Aorta (tissue), 5 donors: ENCODE measurements at places on chromosomes 7 and 10.
A peak's percentile ranks its signal among the peaks of the same experiment; 100 is the strongest.

DNA sequence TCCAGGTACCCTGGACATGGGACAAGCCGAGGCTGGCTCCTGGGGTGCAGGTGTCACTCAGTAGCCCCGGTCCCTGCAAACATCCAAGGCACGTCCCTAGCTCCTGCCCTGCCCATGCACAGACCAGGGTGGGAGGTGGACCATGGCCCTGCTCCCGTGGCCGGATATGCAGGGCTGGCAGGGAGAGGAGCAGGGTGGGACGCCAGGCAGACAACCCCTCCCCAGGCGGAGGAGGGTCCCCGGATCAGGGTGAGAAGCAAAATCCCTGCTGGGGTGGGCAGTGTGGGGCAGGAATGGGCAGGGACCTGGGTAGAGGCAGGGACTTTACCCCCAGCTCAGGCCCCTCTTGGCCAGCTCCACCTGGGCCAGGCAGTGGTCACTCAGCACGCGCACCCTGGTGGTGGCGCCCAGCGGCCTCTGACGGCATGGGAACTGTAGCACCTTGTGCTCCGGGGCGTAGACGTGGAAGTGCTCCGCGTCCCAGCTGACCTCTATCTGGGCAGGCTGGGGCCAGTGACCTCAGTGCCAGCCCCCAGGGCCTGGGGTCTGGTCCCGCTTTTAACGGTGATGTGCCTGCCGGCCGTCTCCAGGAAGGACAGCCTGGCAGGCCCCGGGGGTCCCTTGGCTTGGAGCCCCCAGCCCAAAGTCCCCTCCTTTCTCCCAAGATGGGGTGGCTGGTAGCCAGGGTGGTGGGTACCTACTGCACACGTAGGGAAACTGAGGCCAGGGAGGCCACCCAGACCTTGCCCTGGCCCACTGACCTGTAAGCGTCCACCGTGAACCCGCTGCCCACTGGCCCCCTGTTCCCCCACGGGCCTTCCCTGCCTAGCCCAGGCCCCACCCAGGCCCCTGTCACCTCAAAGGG lies 1.2 kb downstream of the GRIFIN start:
- peak; percentile 74 for DNase-seq

- no peak for DNase-seq
Observed at GRCh38 chr10:57696641-57697040, 571.1 kb downstream of the IPMK start.

- no peak for DNase-seq
Observed at GRCh38 chr10:129385600-129385999, 81.4 kb upstream of the MGMT start.

DNA sequence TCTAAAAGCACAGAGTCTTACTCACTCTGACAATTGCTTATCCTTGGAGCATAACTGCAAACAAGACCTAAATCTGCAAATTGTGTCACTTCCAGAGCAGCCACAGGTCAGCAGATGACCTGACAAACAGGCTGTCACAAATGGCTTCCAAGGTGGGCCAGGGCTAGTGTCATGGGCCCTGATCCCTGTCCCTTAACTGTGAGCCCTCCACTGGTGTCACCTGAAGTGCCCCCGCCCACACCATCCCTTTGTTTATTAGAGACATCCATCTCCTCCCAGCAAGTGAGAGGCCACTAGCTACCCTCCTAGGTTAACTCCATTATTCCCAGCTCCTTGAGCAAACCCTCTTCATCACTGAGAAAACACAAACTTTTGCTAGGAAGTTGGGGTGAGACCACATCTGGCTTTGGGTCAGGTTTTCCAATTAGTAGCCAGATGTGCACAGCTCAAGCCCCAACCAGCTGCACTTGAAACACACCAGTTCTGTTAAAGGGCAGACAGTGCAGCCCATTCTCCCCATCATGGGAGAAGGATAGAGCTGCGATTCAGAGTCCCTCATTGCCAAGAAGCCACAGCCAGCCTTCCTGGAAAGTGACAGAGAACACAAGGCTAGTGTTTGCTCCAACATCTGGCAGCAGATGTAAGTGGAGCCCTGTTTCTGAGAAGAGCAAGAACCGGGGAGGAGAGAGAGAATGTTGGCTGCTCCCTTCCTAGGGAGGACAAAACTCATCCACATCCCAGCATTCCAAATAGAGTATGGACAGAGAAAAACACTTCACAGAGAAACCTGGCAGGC lies 75.7 kb upstream of the NANOS1 start:
- DNase-seq = no peak

- DNase-seq = no peak
Observed at GRCh38 chr7:44377681-44378421, 52.5 kb upstream of the CAMK2B start.

GRCh38 chr10:68047554-68048327 lies 27.3 kb downstream of the HERC4 start:
- no peak for DNase-seq

DNA sequence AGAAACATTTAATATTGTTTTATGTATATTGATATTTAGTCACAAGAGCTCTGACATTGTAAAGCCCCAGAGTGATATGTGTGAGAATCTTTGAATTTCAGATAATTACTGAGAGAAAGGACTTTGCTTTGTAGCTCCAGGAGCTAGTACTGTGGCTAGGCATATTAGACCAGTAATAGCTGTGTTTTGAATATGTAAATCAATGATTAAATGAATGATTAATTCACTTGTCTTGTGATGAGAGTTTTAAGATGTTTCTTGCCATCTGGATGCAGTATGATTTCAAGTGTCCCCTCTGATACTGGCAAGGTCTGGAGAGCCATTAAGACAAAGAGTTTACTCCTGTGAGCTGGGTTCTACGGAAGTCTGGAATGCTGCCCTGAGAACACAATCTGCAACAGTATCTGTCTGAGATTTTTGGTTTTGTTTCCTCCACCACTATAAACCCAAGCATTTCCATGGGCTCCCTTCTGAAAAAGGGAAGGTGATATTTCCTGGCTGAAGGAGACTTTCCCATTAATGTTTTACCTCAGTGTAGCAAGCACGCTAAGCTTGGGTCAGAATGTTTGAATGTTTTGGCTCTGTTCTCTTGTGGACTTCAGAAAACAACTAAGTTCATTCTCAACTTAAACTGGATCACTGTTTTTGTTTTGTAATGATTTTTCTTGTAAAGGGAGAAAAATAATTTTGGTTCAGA lies 61.3 kb upstream of the BICC1 start:
- no peak for DNase-seq

DNA sequence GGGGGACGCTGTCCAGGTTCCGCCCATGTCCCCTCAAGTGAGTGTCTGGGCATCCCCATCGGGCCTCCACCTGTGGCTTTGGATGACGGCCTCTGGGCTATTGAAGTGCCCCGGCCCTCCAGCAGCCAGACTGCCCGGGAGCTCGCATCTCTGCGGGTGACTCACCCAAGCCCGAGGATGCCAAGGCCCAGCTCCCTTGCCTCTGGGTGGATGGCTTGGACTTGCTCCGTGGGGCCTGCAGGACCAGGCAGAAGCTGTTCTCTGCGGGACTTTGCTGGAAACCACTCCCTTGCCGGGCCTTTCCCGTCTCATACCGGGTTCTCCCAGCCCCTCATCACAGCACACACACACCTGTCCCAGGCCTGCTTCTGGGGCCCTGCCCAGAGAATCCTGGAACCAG lies 22.4 kb downstream of the DPYSL4 start:
- DNase-seq = no peak

DNA sequence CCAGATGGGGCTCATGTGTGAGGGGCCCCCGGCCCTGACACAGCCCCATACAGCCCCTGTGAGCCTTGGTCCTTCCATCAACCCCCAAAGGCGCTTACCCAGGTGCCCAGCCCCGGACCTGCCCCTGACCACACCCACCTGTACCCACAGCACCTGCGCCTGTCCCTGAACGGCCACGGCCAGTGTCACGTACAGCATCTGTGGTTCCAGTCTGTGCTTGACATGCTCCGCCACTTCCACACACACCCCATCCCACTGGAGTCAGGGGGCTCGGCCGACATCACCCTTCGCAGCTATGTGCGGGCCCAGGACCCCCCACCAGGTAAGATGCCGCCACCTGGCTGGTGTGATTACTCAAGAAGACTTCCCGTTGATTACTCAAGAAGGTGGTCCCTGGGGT lies 33.5 kb downstream of the SH2B2 start:
- DNase-seq = peak; percentile 72

DNA sequence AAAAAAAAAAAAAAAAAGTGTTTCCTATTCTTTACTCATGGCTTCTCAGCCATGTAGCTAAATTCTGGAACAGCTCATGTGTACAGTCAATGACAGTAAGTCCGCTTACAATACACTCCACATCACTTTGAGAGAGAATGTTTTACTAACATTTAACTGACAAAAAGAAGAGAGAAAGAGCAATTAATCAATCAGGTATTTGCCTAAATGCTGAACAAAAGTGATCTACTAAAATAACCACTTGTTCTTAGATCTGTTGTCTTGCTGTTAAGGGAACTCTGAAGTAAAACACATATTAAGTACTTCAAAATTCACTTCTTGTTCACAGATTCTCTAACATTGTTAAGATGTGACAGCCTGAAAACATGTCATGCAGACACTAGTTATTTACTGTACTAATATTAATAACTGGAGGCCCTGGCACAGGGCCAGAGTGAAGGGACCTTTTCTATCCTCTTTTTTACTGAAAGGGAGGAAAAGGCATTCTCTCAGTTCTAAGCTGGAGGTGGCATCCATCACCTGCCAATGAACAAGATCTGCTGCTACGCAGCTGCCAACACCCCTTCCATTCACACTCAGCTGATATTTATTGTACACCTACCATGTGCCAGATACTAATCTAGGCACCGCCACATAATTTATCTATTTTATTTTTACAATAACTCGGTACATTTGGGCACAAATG lies 72.6 kb downstream of the AHR start:
- no peak for DNase-seq

DNA sequence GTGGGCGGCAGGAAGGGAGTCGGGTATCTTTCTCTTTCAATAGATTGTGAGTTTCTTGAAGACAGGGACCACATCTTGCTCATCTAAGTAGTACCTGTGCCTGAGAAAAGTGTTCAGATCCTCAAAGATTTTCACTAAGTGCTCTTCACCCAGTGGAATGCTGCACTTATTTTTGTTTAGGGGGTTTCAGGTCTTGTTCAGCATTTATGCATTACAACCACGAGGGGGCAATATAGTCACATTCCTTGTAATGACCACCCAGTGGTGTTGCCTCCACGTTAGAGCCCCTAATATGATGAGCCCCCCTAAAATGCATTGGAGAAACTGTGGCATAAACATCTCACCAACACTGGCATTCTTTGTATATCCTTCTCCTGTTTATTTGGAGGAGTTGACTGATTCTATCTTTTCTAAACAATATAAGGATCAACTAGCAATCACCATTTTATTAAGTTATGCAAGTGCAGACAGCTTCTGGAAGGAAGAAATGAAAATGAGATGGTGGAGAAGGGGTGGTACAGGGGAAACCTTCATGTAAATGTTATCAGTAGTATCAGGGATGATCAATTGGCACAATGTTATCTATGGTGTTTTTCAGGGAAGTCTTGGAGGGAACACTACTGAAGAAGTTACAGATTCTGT lies 3.1 kb upstream of the PAPSS2 start:
- no peak for DNase-seq

DNA sequence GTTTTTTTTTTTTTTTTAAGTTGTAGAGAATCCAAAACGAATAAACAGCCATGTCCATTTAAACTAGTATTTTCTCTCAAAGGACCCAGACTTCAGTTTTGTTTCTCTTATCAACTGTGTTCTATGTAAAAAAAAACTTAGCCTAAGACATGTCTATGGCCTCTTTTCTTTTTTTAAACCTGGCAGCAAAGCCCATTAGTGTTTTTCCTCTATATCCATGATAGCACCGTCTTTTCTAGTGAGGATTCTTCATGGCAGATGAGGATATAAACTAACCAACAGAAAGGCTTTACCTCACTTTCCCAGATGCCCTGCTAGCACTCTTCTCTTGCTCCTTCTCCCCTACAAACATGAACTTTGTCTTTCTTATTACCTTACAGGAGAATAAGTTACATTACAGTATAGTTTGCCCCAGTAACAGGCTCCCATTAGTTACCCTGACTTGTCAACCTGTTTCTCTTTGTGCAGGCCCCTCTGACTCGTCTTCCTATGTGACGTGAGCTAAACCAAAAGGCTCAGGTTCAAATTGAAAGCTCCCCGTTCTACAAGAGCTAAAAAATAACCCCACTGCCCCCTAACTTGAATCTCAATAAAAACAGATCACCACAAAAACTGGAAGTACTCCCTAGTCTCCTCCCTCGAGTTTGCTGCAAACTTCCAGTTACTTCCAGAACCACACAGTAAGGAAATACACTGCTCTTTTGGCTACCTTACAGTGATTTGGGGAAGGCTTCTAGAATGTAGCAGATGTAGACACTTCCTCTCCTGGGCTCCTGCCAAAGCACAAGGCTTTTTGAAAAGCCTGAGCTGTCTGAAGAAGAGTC lies 20.1 kb downstream of the P4HA1 start:
- peak; percentile 84 for DNase-seq

DNA sequence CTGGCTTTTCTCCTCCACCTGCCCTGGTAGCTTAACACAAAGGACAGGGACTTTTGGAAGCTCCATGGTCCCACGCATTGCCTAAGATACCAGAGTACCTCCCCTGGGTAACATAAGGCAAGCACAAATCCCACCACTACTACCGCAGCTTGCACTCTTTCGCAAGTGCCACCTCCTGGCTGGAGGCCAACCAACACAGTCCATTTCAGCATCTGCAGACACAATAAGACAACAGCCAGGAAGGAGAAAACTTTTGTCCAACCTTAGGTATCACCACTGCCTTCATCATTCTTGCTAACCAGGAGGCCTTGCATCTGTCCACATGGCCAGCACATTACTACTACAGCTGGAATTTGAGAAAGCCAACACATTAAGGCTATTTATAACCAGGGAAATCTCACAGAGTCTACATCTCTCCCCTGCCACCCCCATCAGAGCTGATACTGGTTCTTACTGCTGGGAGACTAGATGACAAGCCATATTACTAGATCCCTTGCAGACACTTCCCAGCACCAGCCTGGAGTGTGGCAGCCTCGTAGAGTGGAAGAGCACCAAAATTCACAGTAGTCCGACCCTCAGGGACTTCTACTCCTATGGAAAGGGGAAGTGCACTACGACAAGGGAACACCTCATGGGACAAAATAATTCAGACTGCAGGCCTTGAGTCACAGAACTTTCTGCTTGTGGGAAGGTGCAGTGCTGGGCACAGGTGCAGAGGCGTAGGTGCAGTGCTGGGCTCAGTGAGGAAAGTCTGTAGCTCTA lies 39.8 kb upstream of the CDK13 start:
- peak; percentile 53 for DNase-seq

- peak; percentile 26 for DNase-seq
Observed at GRCh38 chr10:43258562-43259212, 8.2 kb downstream of the RASGEF1A start.

GRCh38 chr10:48477141-48477540 lies 127.7 kb downstream of the ARHGAP22 start:
- DNase-seq = no peak
